ENCODE measurements at places on chromosomes 16 and 17.
A peak's percentile ranks its signal among the peaks of the same experiment; 100 is the strongest.

- DNase-seq, result no peak
Measured at GRCh38 chr16:28878083-28878926, at the start of gene ATP2A1. TSS of gene ATP2A1 (plus strand) at chr16:28878488. CDS start at chr16:28878672, 184 bp downstream.

- DNase-seq, result no peak
Measured at GRCh38 chr16:58345574-58346354, 46.5 kb upstream of the GINS3 start.

- DNase-seq, result no peak
Measured at GRCh38 chr16:30041841-30042240, 10.8 kb upstream of the TLCD3B start.

GRCh38 chr17:70447588-70447987, 278.3 kb downstream of the KCNJ2 start:
- no peak for DNase-seq

GRCh38 chr16:56206951-56207350, 15.7 kb downstream of the GNAO1 start:
- no peak for DNase-seq

DNA sequence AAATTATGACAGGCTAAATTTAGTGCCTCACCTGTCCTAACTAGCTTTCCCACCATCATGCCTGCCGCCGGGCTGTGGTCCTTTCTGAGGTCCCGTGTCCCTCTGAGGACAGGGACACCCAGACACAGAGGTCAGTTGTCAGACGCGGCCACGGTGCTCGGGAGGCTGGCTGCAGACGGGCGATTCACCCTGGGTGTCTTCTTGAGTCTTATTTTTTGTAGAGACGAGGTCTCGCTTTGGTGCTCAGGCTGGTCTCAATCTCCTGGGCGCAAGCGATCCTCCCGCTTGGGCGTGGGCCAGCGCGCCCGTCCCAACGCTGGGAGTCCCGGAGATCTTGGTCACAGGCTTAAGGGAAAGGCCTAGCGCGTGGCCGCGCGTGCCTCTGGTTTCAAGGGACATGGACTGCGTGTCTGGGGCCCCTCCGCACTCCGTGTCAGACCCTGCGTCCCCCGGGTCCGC, 797 bp upstream of the RAB11FIP3 start:
- DNase-seq, result no peak

- no peak for DNase-seq
Measured at GRCh38 chr17:10192972-10193371, 5.4 kb downstream of the GAS7 start.

- no peak for DNase-seq
Measured at GRCh38 chr16:83147244-83147643, 520.5 kb downstream of the CDH13 start.

DNA sequence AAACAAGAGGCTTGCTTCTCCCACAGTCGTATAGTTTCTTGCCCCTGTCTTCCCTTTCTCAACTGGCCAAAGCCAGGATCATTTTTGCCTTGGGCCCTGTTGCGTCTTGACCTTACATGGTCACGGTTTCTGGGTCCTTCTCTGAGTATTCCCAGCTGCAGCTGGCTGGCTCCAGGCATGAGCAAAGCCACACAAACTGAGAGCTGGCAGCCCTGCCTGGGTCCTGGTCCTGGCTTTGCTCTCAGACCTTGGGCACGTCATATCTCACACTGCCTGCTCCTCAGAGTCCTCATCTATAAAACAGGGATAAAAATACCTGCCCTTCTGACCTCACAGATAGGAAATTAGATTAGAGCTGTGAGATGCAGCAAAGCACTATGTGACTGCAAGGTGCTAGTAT, 277.6 kb downstream of the CBLN1 start:
- DNase-seq, result no peak

- DNase-seq, result peak; percentile 49
Measured at GRCh38 chr16:30659507-30660423, 1.5 kb downstream of the FBRS start.

DNA sequence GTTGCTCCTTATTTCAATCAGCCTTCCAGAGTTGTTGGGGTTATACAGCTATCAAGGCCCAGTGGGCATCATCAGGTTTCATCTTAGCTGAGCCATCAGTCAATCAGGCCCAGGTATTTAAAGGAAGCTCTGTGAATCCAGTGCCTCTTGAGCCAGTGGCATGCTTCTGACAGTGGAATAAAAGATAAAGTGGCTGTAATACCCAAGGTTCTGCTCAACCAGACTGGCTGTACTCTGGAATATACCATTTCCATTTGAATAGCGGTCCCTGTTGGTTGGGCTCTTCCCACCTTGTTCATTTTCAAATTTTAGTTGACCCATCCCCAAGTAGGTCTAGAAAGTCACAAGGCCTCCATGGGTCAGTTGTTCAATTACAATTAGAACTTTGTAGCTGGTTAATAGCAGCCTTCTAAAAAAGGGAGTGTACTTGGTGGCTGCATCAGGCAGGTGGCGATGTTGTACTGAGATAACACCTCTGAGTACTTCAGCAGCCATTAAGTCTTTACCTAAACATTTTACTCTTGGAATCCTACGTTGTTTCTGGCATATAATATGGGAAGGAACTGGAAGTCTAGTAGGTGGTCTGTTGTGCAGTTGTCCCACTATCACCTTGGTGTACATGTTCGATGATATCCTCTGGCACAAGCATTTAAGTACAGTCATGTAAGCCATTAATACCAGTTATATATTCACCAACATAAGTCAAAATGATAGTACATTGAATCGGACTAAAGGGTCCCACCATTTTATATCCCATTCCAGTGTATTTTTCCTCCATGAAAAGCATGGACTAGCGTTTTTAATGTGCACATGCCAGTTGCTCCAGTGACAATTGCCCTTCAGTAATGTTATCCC, 294.1 kb downstream of the BCAS3 start:
- peak; percentile 11 for DNase-seq

DNA sequence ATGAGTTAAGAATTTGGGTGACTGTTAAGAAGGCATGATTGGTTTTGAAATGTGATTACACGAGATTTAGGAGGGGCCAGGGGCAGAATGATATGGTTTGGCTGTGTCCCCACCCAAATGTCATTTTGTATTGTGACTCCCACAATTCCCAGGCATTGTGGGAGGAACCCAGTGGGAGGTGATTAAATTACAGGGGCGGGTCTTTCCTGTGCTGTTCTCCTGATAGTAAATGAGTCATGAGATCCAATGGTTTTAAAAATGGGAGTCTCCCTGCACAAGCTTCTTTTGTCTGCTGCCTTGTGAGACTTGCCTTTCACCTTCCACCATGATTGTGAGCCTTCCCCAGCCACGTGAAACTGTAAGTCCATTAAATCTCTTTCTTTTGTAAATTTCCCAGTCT, 34.6 kb downstream of the TMEM100 start:
- no peak for DNase-seq

GRCh38 chr17:5695480-5695879, 111.2 kb upstream of the NLRP1 start:
- DNase-seq, result no peak

- no peak for DNase-seq
Measured at GRCh38 chr17:8019665-8020650, 17.5 kb downstream of the GUCY2D start.

- DNase-seq, result no peak
Measured at GRCh38 chr16:58462089-58462488, 37.9 kb upstream of the NDRG4 start.

GRCh38 chr17:6910987-6911603, 79.6 kb upstream of the TEKT1 start:
- peak; percentile 4 for DNase-seq

DNA sequence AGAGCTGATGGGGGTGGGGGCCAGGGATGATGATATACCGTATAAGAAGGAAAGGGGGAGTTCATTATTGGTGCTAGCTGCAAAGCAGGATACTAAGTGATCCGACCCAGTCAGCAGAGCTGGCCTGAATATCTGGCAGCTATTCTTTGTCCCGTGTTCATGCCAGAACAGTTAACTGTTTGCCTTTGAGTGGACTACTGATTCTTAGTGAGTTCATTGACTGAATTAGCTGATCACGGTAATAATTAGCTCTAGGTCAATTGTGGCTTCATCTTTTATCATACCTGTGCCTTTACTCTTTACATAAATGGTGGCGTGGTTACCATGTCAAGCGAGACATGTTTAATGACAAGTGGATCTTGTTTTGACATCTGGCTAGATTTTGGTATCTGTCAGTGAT, 5.3 kb downstream of the KPNB1 start:
- no peak for DNase-seq

DNA sequence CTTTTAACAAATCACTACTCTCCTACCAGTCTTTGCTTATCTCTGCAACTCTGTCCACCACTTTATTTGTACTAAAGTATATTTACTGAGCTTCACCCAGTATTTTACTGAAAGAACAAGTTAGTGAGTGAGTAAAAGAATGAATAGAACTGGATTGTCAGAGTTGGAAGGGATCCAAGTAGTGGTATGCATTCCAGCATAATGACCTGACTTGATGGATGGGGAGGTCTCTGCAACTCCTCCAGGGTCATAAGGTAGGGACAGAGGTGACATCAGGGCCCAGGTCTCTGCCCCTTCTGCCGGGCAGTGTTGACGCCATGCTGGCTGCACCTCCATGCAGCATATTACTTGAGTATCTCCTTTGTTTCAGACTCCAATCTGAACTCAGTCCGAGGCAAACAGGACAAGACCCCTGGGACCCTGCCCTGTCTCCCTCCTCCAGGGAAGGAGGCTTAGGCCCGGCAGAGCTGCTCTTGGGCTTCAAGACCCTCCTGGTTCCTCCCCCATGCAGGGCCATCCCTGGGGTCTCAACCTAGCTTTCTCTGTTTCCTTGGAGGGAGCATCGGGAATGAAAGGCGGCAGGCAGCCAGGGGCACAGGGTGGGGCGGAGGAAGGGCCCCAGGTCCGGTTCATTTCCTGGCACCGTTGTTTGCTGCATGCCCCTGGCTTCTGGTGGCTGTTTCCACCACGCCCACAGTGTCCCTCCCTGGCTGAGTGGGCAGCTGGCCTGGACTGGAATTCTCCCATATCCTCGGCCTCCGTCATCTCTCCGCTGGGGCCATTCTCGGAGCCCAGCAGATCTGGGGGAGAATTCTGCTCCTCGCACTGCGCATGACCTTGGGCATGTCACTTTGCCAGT, 12.4 kb upstream of the ITGA3 start:
- no peak for DNase-seq

DNA sequence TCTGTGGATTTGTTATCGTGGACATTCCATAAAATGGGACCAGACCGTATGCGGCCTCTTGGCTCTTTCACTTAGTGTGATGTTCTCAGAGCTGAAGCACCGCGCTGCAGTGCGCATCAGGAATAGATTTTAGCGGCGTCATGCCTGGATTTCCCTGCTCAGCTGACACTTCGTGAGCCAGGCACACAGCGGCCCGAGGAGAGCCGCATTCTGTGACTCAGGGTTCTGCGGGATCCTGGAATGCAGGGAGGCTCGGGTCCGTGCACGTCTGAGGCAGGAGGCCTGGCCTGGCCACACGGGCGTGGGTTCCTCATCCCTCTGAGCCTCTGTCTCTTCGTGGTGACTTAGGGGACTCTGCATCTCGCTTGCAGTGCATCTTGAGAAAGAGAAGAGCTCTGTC, 13.4 kb downstream of the CBFA2T3 start:
- no peak for DNase-seq
